ENCODE measurements at places on chromosomes 1 and 21.

DNA sequence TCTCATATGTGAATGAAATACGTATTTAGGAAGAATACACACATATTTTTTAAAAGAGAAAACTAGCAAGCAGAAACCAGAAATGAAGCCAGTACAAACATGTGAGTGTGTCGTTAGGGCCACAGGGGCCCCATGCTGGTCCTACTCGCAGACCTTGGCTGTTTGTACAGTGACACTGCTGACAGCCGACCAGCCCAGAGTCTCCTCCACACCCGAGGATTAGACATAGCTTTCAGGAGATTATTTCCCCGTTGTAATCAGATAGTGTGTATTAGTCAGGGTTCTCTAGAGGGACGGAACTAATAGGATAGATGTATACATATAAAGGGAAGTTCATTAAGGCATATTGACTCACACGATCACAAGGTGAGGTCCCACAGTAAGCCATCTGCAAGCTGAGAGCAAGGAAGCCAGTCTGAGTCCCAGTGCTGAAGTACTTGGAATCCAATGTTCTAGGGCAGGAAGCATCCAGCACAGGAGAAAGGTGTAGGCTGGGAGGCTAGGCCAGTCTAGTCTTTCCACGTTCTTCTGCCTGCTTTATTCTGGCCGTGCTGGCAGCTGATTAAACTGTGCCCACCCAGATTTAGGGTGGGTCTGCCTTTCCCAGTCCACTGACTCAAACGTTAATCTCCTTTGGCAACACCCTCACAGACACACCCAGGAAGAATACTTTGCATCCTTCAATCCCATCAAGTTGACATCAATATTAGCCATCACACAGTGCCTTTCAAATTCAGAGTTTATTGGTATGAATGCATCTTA, 51.2 kb downstream of the DIP2A start:
- DNase-seq, result no peak

DNA sequence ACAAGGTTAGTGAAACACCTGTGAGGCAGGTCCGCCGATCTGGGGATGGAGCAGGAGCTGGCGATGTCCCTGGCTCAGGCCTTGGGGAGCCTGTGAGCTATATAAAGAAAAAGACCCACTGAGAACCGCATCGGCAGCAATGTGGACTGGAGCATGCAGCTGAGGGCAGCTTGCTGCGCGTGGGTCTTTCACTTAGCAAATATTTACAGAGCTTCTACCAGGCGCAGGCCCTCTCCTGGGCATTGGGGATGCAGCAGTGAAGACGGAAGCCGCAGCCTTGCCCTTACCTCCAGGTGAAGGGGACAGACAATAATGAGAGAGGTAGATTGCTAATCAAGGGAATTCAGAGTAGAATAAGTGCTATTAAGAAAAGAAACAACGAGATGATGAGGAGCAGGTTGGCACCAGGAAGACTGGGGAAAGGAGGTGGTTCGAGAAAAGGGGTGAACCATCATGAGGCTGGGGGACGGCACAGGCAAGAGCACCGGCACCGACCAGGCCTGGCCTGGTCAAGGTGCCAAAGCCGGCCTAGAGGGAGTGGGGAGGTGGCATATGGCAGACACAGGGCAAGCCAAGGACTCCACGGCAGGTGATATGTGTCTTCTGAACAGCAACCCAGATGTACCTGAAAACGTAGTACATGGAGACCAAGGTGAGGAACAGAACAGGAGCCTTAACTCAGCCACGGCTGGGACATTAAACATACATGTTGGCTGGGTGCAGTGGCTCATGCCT, 60.7 kb upstream of the PAX7 start:
- DNase-seq, result no peak

DNA sequence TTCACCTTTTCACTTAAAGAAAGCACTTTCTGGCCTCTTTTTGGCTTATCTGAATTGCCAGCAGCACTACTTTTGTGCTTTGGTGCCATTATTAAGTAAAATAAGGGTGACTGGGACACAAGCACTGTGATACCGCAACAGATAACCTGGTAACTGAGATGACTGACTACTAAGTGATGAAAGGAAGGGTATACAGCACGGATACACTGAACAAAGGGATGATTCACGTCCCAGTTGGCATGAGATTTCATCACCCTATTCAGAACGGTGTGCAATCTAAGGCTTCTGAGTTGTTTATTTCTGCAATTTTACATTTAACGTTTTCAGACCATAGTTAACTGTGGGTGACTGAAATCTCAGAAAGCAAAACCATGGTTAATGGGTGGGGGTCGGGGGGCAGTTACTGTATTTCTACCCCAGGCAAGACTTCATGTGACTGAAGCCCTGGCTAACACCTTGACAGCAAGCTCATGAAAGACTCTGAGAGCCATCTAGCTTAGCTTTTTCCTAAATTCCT, 102.8 kb downstream of the CLIC6 start:
- DNase-seq, result no peak

DNA sequence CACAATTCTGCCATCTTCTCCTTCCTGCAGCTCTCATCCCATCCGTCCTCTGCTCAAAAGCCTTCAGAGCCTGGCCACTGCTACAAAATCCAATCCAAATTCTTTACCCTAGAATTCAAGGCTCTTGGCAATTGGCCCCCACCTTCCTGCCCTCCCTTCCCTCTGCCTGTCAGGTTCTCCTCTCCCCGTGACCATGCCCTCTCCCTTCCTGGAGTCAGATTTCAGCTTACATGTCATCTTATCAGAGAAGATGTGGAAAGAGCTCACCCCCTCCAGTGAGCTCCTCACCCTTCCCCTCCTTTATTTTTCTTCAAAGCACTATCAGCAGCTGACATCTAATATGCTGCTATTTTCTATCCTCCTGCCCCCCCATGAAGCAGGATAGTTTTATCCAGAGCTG, 86.9 kb downstream of the GRIK3 start:
- DNase-seq, result no peak

Measured in stimulated activated CD8-positive, alpha-beta memory T cell treated with anti-CD3 and anti-CD28 coated beads, Interleukin-4, amount 100 ng/mL, for 4 hours (primary cell).